ENCODE measurements at places on chromosomes 7 and 10.

- no peak for DNase-seq
These were observed 7.4 kb downstream of the SH3PXD2A start for GRCh38 chr10:103847909-103848468.

- no peak for DNase-seq
These were observed 229.8 kb upstream of the YAE1 start for GRCh38 chr7:39336442-39336841.

DNA sequence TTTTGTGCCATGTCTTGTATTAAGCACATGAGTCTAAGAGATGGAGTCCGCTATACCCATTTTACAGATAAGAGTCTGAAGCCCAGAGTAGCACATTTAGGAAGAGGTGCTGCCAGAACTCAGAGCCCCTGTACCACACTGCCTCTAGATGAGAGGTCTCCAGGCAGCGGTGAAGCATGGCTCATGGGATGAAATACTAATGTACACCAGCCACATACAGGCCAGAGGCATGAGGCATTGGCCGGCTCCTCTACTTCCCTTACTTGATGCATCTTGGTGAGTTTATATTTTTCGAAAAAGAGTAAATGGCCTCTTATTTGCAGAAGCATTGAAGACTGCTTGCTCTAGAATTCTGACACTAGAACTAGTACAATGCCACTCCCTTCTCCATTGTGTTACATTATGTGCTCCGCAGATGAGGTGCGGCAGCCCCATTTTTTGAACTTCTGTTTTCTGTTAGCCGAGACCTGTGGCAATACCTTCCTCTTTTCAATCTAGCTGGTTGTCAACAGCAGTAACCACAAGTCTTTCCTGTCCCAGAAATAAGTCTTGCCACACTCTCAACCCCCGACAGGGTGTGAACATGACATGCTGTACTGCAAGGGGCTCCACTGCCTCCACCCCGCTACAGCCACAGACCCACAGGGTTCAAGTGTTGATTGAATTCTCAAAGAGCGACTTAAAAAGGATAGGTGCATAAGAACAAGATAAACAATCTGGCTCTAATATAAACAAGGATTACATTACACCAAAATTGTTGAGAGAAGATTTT is 145.3 kb downstream of the CELF2 start:
- DNase-seq, result no peak

GRCh38 chr7:11191574-11192220 is 218.0 kb downstream of the PHF14 start:
- DNase-seq, result no peak

- no peak for DNase-seq
These were observed 128.2 kb downstream of the NEURL1 start for GRCh38 chr10:103621783-103622125.

GRCh38 chr10:91924212-91925021 is 847 bp downstream of the BTAF1 start:
- no peak for DNase-seq

DNA sequence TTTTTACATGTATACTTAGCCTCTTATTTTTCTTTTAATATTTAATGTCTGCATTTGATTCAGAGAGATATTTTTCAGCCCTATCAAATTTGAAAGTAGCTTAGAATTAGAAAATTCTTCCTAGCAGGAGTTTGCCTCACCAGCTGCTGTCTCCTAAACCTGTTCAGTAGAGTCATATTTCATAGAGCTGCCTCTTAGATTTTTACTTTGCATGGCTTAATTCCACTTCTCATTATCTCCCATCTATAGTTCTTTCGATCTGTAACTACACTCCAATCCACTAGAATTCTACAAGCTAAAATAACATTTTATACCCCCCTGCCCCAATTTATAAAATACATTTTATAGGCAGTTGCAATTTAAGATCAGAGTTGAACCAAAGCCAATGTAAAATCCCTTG is 227.0 kb downstream of the ANK3 start:
- no peak for DNase-seq

GRCh38 chr10:99341860-99342490 is 12.8 kb downstream of the CNNM1 start:
- no peak for DNase-seq

Measured in NCI-H526 treated with DMSO at 0.1 percent for 48 hours (cell line).